Activated naive CD4-positive, alpha-beta T cell treated with anti-CD3 and anti-CD28 coated beads, Interleukin-2, amount 50 U/mL, for 16 hours (primary cell): ENCODE measurements at places on chromosomes 1 and 21.

- peak; percentile 56 for DNase-seq
Measured at GRCh38 chr1:22709891-22710700, 543 bp upstream of the EPHB2 start.

DNA sequence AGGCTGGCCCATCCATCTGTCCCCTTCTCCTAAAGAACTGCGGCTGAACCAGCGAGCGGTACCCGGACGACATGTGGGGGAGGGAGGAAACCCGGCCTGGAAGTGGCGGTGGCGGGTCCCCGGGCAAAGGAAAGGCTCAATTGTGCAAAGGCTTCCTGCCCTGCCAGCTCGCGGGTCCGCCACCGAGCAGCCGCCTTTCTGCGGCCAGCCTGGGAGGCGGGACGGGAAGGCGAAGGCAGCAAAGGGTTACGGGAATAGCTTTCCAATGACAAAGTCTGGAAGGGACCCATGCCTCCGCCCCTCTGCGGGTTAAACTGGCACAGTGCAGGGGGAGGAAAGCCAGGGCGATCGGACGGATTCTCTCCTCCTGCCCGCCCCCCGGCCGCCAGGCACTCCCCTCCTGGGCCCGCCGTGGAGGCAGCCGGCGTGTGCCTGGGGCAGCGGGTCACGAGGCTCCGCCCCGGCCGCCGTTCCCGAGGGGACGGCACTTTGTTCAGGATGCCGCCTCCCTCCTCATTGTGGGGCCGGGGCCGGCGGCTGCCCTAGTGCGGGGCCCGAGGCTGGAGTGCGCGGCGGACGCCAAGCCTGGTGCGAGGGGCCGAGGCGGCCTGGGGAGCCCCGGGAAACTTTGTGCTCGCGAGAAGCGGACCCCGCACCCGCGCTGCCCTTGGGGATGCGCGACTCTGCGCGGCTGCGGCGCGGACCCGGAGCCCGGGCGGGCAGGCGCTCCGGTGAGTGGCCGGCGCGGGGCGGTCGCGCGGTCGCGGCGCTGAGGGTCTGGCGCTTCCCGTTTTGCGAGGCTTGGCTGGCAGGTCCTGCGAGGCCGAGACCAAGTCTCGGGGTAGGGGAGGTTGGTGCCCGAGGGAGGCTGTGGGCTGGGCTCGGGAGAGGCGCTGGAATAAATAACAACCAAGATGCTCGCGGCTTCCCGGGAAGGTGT is at the start of gene NAV1:
TSS of gene NAV1 (plus strand) at position 516 of the 940 bp plus-strand sequence. CDS start 83,758 bp downstream, outside the sequence.
- DNase-seq: no peak

GRCh38 chr1:59195151-59195550 is 101.7 kb upstream of the FGGY start:
- DNase-seq: no peak

DNA sequence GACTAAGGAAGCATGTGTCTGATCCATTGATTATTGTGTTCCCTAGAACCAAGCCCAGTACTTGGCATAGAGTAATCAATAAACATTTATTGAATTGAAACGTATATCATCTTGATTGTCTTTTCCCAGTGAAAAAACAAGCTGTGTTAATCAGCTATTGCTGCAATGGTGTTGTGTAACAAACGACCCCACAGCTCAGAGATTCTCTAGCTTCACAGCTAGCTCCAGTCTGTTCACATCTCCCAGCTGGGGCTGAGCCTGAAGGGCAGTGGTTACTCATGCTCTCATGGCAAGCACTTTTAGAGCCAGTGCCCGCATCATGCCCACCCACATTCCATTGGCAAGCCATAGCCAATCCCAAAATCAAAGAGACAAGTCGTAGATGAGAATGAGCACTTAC is 237.4 kb upstream of the RAB4A start:
- no peak for DNase-seq

- no peak for DNase-seq
Measured at GRCh38 chr1:180031664-180032063, 77.1 kb downstream of the CEP350 start.

GRCh38 chr1:64940025-64940424 is 26.3 kb downstream of the JAK1 start:
- DNase-seq: no peak

- no peak for DNase-seq
Measured at GRCh38 chr21:31772674-31773555, 41.0 kb upstream of the SCAF4 start.

DNA sequence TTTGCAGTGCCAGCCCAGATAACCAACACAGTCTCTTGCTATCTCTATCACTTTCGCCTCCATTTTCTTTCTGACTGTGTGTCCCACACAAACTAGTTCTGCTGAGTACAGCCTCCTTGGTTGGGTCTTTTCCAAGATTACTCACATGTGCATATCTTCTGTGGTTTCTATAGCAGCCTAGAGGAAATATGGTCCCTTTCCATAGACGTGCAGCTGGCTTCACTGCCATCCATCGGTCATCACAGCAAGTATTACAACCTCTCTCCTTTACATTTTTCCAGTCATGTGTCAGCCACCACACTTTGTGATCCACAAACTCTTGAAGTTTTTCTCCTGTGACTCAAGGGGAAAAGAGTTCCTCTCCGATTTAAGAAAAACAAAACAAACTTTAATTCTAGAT is 893.4 kb upstream of the ADGRL4 start:
- no peak for DNase-seq

DNA sequence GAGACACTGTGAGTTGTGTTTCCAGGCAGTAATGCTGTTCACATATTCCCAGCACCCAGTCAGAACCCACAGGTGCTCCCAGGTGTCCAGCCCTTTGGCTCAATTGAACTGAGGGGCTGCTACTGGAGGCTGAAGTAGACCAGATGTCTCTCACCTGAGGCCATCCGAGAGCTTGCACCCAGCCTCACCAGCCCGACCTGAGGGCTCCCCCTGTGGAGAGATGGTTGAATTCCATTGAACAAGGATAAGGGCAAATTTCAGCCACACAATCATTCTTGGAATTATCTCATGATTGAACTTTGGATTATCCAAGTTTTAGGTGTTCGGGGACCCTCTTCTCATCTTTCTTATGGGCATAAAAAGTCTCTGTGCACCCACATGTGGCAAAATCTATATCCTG is 52.1 kb downstream of the OBSCN start:
- DNase-seq: no peak

- DNase-seq: peak; percentile 49
Measured at GRCh38 chr1:155081472-155082300, 3.0 kb downstream of the EFNA3 start.

DNA sequence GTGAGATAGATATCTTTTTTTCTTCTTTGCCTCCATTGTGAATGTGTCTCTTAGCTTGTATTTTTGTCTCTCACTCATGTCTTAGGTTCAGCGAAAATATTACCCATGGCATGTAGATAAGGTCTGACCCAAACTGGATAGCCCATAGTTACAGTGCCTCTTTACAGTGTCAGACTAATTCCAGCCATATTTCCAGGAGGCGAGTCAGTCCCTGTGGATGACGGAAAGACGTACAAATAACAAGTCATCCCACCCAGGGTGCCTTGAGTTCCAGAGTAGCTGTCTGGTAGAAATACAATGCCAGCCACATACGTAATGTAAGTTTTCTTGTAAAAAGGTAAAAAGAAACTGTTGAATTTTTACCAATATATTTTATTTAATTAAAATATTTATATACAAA is 157.3 kb downstream of the ZNF281 start:
- DNase-seq: no peak

DNA sequence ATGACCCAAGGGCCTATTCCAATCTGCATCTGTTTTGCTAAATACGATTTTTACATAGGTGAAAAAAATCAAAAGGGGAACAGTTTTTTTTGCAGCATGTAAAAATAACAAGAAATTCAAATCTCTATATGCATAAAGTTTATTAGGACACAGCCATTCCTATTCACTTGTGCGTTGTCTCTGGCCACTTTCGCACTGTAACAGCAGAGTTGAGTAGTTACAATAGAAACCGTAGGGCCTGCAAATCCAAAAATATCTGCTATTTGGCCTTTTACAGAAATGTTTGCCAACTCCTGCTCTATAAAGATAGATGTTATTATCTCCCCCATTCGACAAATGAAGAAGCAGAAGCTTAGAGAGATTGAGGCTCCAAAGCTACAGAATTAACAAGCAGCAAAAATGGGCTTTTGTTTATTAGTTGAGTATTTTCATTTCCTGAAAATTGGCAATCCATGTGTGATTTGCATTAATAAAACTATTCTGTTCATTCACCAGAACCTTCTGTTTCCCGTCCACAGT is 5.5 kb downstream of the DYNLT5 start:
- DNase-seq: no peak

- no peak for DNase-seq
Measured at GRCh38 chr1:3139451-3139852, 70.4 kb downstream of the PRDM16 start.

GRCh38 chr1:240234485-240235210 is 143.0 kb downstream of the FMN2 start:
- DNase-seq: no peak

DNA sequence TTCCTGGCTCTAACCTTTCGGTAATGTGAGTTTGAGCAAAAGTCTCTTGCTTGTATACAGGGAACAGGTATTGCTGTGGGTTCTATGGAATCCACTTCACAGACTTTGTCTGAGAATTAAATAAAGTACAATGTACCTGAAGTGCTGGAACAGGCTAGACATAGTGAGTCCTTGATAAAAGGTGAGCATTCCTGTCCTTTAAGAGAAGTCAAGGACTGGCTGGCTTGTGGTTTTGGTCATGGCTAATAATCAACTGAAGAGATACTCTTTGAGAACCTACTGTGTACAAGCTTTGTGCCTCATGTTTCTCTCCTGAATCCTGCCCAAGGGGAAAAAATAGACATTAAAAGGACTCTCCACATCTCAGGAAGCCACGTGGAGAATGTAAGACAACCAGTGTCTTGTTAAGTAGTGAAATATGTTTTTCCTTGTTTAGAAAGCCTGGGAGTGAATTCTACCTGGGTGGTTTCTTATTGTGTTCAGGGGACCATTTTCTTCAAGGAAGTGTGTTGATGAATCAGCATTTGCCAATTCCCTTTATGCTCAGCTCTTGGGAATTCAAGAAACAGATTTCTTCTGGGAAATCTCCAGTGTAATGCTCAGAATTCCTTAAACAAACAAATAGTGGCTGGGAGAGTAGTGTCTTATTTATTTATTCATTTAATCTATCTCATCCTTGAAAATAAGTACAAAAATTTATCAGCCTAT is 55.2 kb upstream of the PLD5 start:
- DNase-seq: no peak

DNA sequence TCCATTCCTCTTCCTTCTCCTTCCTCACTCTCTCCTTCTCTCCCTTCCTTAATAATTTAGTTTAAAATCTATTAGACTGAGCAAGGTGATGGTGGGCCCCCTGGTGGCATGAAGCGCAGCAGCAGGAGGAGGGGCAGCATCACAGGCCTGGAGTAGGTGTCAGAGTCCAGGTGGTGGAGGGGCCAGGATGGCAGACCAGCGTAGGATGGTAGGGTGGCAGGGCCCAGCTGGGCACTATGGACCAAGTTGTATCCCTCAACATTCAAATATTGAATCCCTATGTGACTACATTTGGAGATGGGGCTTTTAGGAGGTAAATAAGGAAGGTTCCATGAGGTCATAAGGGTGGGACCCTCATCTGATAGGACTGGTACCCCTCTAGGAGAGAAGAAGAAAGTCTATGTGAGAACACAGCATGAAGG is 61.0 kb downstream of the WDR4 start:
- peak; percentile 70 for DNase-seq

GRCh38 chr1:168483539-168483938 is 60.3 kb downstream of the XCL2 start:
- DNase-seq: no peak

- peak; percentile 52 for DNase-seq
Measured at GRCh38 chr1:19344372-19344810, 32.3 kb downstream of the SLC66A1 start.
